ENCODE measurements at places on chromosomes 5 and 9.

DNA sequence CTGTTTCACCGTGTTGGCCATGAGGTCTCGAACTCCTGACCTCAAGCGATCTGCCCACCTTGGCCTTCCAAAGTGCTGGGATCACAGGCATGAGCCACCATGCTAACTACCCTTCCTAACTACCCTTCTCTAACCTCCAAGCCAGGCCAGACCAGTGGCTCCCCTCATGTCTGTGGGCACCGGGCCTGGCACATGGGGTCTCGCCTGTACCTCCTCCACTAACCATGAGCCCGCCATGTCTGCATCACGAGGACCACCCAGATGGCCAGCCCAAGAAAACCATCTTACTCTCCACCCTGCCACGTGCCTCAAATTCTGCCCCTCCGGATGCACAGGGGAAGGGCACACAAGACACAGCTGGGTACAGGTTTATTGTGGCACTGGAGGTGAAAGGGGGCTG is 9.6 kb upstream of the DBN1 start:
- no peak for DNase-seq

DNA sequence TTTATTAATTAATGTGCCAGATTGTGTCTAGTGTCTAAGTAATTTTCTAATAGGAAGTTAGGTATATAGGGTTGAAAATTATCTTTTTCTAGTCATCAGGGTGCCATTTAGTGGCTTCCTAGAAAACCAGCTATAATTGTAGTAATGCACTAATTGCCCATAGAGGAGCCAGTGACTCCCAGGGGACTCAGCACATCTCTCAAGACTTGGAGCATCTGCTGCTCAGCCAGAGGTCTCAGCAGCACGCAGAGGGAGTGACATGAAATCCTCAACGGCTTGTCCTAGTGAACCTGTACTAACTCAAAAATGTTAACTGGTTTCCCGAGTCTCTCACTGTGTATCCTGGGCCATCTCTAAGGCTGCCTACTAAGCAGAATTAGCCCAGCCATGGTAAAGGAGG is 78.2 kb upstream of the MAN2A1 start:
- DNase-seq = no peak

DNA sequence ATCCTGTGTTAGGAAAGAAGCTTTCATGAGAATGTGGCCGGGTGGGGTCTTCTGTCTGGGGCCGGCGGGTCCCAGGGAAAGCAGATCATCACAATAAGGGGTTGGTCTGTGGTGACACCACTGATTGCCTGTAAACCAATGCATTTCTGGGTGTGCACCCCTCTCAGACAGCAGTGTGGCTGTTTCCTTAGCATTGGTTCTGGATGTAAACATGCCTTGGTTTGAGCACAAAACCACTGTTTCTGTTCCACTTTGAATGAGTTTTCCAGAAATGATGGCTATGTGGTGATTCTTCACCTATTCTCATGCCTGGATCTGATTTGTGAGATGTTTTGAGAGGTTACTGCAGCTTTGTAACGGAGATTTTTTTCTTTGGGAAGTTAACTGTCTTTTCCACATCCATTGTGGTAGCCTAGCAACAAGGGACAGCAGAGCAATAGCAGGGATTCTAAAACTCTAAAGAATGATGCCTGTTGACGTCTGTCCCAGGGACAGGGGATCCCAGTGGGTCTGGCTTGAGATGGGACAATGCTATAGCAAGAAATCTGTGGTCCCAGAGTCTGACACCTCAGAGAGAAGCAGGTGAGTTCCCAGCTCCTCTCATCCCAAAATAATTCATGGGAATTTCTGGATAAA is at the start of gene CCDC192:
Gene CCDC192 (plus strand): TSS at position 466 of the 636 bp plus-strand sequence. CDS start 55 bp downstream, at position 521.
- DNase-seq = no peak

DNA sequence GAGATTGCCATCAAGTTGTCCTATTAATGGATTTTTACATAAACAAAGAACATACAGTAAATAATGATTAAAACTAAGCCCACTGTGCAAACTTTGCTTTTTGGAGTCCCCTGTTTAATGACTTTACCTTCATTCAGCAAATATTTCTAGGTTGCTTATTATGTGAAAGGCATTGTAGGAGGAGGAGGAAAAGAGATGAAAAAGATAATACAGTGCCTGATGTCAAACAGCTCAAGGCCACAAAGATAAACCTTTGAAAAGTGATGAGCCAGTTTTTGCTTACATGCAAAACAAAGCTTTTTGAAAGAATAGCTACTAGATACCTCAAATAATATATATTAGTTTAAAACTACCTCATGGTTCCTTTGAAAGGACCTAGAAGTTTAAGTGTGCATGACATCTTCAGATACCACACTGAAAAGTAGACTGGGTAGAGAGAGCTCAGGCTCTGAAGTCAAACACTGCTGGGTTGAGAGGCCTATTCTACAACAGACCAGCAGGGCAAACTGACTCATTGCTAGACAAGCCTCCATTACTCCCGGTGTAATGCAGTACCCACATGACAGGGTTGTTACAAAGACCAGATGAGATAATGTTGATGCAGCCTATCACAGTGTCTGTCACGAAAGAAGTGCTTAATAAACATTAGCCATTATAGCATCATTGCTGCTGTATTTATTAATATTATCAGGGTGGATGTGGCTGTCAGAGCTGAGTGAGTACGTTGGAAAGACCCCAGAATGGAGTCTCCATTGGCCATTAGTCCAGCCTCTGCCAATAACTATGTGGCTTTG is 11.8 kb downstream of the DEPDC1B start:
- no peak for DNase-seq

DNA sequence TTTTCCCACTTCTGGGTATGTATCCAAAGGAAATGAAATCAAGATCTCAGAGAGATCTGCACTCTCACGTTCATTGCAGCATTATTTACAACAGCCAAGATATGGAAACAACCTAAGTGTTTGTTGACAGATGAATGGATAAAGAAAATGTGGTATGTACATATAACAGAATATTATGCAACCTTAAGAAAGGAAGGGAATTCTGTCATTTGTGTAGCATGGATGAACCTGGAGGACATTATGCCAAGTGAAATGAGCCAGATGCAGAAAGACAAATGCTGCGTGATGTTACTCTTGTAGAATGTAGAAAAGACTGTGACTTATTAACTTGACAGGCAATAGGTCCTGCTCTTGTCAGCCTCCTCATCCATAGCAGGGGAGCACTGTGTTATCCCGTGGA is 31.4 kb downstream of the PPARGC1B start:
- DNase-seq = no peak

- no peak for DNase-seq
Measured at GRCh38 chr9:81320909-81321482, 368.4 kb downstream of the TLE1 start.

Measured in BJ (cell line).